ENCODE measurements at places on chromosomes 1 and 21.
A peak's percentile ranks its signal among the peaks of the same experiment; 100 is the strongest.

DNA sequence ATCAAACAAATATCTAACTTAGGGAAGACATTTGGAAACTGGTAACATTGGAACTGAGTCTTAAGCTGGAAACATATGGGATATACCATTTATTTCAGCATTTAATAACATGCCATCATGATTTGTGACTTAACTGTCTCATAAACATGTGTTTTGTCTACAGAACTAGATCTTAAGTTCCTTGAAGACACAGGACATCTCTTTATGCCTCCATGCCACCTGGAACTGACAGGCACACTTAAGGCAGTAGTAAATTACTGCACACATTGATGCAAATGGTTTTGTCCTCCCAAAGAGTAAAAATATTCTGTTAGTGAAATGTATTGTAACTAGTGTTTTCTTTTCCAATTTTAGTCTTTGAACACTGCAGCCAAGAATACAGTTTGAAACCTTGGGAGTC is 1.6 kb upstream of the EXO1 start:
- no peak for DNase-seq

DNA sequence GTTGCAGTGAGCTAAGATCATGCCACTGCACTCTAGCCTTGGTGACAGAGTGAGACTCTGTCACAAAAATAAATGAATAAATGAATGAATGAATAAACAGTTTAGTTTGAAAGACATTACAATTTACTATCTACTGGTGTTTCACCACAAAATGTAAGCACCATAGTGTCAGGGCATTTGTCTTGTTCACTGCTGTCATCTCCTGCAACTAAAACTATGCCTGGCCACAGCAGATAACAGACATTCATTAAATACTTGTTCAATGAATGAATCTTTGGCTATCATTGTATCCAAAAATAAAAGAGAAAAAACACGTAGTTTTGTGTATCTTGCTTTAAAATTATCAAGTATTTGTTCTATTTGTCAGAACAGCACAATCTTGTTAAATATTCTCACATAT is 32.5 kb downstream of the SASS6 start:
- DNase-seq: no peak

GRCh38 chr1:211832661-211833060 is 2.1 kb upstream of the LPGAT1 start:
- no peak for DNase-seq

GRCh38 chr1:204560590-204561150 is 44.5 kb downstream of the MDM4 start:
- DNase-seq: peak; percentile 25

DNA sequence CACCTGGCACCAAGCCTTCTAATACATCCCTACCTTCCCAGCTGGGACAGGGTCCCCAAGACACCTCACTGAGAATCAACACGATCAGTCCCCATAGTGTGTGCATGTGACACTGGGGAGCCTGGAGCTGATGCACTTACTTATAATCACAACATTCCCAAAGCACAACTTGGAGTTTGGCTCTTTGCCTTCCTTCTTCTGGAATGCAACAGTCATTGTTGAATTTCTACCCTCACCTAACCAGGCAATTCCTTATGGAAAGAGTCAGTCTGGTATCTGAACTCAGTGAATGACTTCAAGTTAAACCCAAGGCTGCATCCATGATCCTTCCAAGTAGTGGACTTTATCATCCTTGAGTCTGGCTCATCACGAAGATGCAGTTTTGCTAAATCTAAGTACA is 86.1 kb downstream of the DSCAM start:
- no peak for DNase-seq

DNA sequence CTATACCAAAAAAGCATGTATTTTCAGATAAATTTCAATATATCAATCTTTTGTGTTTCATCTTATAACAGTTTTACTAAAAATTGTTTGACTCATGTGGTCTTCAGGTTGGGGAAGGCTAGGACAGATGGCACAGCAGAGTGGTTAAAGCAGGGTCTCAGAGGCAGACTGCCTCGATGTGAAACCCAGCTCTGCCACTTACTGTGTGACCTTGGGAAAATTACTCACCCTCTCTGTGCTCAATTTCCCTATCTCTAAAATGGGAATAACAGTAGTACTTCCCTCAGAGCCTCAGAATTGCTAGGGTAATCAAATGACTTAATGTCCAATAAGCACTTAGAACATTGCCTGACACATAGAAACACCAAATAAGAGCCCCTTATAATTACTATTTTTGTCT is 262.1 kb upstream of the FMN2 start:
- no peak for DNase-seq

DNA sequence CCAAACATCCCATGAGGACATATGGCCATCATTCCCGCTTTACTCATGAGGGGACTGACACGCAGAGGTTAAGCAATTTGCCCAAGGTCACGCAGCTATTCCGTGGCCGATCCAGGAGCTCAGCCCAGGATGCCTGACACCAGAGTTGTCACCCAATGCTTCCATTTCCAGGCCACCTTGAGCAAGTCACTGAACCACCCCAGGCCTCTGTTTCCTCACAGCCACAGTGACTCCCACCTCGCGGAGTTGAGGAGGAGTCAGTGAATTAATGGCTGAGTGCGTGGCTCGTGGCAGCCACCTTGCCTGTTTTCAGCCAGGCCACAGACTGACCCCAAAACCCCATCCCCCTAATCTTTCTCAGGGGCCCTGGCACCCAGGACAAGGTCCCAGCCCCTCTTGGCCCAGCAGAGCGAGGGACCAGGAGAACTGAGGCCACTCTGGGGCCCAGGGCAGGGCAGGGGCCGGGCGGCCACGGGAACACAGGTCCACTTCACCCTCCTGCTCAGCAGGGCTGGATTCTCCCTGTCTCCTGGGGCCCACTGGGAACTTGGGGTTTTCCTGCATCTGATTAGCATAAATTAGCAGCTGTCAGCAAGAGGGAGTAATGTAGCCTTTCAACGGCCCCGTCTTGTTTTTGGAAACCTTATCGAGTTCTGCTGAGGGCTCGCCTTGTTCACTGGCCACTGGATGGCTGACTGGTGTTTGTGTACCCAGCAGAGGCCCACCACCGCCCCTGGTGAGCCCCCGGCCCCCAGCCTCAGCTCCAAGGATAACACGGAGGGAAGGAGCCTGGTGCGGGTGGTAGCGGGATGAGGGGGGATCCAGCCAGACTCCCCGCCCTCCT is 19.7 kb upstream of the LAPTM5 start:
- DNase-seq: no peak

GRCh38 chr1:14873677-14874076 is 275.2 kb downstream of the KAZN start:
- no peak for DNase-seq

- no peak for DNase-seq
These were observed 29.5 kb upstream of the PGM1 start for GRCh38 chr1:63563745-63564144.

GRCh38 chr1:208544794-208545193 is 300.6 kb upstream of the PLXNA2 start:
- no peak for DNase-seq

GRCh38 chr1:89780721-89781120 is 40.1 kb upstream of the LRRC8D start:
- DNase-seq: no peak

DNA sequence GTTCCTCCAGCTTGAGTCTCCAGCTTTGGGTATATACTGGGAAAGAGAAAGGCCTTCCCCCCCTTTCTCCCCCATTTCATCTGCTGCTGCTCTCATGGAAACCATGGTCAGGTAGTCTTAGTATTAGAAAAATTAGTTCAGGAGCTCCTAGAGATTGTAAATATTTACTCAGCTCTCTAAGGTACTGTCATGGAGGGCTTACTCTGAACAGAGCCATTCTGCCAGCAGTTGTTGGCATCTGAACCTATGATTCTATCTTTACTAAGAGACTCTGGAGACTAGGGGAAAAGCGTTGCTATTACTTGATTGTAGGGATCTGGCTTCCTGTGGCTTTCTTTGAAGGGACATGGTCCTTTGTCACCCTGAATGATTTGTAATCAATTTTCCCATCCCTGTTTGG is 6.1 kb downstream of the INTS3 start:
- no peak for DNase-seq

DNA sequence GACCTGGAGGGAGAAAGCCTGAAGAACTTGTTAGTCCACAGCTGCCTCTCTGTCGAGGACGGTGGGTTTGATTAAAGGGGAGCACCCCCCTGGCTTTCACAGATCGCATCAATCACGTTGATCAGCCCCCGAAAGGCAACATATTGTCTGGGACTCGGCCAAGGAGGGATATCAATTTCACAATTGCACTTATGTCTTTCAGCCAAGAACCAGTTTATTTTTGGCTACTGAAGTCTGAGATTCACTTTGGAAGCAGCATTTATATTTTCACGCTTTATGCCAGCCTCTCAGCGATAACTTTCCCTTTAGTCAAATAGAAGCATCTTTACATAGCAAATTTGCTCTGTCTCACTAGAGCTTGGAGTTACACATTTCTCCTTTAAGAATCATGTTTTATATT is 253.2 kb upstream of the RRP15 start:
- no peak for DNase-seq

GRCh38 chr1:221032637-221033280 is 153.5 kb downstream of the HLX start:
- no peak for DNase-seq

DNA sequence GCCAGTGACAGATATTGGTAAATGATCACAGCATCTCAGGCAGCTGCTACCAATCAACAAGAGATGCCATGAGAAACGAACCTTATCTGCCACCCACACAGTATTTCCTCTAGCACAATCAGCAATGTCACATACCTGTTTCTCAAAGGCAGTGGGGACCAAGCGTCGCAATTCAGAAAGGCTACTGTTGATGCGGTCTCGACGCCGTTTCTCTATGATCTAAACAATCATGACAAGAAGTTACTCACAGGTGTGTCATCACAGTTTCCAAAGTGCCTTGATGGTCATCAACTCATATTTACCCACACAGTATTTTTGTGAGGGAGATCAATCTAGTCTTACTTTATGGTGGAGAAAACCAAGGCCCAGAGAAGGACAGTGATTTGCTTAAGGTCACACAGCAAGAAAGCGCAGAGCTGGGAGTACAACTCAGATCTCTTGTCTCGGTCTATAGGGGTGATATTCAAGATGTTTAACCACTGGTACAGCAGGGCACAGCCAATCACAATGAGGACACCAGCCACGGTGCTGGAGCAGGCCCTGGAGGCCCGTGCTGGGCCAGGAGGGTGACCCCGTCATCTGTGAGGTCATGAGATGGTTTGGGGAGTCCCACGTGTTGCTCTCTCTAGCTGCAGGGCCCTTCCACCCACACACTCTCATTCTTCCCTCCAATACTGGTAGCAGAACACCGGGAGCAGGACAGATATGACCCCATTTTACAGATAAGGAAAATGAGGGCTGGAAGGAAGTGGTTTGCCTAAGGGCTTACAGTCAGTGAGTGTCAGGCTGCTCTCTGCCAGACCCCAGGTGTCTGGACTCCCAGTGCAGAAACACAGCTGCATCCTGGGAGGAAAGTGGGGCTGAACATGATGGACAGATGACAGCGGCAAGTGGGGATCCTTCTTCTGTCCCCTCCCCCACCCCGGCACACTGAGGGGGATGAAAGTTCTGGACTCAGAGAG is 7.8 kb downstream of the HEYL start:
- no peak for DNase-seq

DNA sequence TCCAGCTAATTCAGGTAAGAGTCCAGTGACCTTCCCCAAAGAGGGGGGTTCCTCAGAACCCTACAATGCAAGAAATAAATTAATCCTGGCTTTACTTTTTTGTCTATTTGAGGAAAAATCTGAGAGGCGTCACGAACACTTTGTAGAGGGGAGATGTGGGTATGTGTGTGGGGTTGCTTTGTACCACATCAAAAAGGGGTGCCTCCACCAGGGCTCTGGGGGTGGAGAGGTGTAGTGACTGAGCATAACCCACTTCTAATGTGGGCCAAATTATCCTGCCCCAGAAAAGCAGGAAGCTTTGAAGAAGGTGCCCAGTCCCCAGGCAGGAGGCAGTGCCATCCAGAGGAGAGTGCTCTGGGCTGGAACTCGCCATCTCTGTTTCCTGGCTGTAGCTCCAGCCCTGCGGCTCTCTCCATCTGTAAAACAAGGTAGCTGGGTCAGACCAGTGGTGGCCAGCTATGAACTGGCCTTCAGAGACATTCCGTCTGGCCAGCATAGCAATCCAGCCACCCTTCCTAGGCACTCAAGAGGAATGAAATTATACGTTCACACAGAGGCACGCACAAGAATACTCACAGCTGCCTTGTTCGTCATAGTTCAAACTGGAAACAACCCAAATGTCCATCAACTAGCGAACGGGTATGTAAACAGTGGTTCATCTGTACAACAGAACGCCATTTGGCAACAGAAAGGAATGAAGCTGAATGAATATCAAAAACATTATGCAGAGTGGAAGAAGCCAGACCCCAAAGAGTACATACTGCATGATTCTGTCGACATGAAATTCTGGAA is 45.4 kb upstream of the TNFRSF1B start:
- no peak for DNase-seq

DNA sequence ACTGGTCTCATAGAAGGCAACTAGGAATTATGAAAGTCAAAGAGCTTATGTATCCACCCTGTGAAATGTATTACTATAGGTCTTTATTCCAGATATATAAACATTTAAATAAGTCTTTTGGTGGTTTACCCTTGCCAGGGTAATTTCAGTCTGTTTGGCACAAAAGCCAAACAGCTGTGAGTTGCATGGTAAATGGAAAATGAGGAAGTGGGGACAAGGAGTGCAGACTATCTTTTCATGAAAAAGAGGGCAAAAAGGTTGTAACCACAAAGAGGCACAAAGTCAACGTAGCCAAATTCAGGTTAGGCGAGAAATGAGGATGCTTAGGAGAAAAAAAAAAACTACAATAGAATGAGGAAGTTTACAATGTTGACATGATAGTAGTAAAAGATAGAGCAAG is 492.3 kb upstream of the PRMT6 start:
- no peak for DNase-seq

- no peak for DNase-seq
These were observed 108.4 kb upstream of the TNR start for GRCh38 chr1:175851749-175852148.

GRCh38 chr1:5758859-5759578 is 233.2 kb downstream of the NPHP4 start:
- no peak for DNase-seq

GRCh38 chr1:157163273-157164127 is 25.3 kb upstream of the ETV3 start:
- peak; percentile 73 for DNase-seq

- peak; percentile 14 for DNase-seq
These were observed 1065.8 kb upstream of the B3GALT2 start for GRCh38 chr1:194252199-194252598.
